Activated CD4-positive, alpha-beta T cell treated with anti-CD3 and anti-CD28 coated beads for 1 hour (primary cell): ENCODE measurements at places on chromosomes 1 and 21.

GRCh38 chr1:208117409-208117808 lies 126.8 kb downstream of the PLXNA2 start:
- no peak for DNase-seq

DNA sequence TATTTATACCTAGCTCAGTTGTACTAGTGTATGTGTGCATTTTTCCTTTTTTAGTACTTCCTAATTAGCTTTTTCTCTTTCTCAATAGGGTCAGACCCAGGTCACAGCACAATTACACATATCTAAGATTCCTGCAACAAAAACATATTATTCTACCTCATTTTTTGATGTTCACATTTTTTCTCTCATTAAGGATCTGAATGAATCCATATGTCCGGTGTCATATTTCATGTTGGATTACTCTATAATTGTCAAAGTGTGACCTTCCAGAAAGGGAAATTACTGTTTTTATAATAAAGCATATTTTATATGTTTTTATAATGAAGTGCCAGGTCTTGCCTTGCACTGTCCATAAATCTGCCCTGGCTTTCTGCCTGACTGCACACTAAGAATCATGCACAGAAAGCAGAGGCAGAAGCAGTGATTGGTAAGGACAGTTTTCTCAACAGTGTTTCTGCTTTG lies 143.7 kb downstream of the KCNT2 start:
- no peak for DNase-seq

GRCh38 chr1:178627037-178627436 lies 98.0 kb upstream of the RALGPS2 start:
- no peak for DNase-seq

DNA sequence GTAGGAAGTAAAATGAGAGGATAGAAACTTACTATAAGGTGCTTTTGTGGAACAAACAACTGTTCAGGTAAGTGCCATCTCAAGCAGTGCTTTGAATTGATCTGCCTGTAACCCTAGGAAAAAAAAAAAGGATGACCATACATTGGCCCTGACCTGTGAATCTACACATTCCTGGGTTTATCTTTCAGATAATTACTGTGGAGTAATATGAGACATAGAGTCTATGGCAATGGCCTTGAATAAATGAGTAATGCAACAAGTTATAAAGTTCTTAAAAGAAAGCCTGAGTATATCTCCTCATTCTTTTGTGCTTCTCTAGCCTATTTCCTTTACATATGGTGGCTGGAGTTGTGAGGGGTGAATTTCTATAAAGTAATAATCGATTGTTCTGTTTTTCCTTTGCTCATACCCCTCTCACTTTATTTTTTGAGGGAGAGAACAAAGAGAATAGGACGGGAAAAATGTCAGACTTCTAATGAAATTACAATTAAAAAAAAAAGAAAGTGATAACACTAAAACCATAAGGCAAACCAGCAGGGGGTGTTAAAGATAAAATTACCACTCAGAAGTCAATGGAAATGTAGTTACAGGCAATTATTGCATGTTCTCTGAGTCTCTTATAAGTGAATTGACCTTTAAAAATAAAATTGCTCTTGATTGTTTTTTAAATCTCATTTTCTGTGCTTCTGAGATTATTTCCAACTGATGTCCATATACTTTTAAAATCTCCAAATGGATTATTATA lies 12.4 kb upstream of the ATP1A1 start:
- DNase-seq: no peak

- no peak for DNase-seq
Measured at GRCh38 chr1:76940571-76941335, 73.5 kb downstream of the ST6GALNAC5 start.

GRCh38 chr1:103460511-103460910 lies 65.0 kb upstream of the RNPC3 start:
- no peak for DNase-seq

DNA sequence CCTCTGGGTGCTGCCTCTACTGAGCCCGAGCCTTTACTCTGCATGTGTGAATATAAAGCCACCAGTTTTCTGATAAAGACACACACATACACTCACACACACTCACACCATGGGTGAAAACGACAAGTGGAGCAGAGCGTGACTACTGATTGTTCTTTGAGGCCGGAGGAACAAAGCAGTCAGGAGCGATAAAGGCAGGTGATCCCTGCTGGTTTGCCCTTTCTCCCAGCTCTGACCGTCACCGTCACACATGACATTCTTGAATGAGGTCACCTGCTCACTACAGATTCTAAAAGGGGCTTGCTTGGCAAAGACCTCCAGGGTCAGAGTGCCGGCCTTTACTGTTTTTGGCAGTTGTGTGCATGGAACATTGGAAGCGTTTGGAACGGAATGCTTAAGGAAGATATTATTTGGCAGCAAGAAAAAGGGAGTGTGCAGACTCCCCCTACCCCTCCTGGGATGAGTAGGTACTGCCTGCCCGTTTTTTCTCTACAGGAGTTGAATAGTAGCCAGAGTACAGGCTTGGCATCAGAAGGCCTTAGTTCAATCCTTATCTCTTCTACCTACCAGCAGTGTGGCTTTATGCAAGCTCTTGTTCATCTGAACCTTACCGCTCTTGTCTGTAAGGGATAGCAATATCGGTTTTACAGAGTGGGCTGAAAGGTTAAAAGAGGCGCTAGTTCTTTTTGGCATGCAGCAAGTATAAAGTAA lies 79.7 kb downstream of the PBX1 start:
- no peak for DNase-seq

DNA sequence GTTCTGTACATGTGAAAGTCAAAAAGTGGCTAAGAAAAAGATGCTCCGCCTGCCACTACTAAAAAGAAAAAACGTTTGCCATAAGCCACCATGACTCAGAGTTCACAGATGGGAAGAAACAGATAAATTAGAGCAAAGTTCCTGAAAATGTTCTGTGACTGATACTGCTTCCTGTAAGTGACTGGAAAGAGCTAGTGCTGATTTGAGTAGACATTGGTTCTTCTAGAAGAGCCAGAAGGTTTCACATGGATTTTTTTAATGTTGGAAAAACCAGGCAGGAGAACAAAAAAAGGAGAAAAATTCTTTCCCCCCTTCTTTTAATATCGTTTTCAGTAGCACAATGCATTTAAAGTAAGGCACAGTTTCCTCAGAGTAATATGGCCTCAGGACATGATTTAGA lies 221.4 kb downstream of the HLX start:
- DNase-seq: no peak

- DNase-seq: no peak
Measured at GRCh38 chr1:167060141-167061072, 29.8 kb downstream of the GPA33 start.

DNA sequence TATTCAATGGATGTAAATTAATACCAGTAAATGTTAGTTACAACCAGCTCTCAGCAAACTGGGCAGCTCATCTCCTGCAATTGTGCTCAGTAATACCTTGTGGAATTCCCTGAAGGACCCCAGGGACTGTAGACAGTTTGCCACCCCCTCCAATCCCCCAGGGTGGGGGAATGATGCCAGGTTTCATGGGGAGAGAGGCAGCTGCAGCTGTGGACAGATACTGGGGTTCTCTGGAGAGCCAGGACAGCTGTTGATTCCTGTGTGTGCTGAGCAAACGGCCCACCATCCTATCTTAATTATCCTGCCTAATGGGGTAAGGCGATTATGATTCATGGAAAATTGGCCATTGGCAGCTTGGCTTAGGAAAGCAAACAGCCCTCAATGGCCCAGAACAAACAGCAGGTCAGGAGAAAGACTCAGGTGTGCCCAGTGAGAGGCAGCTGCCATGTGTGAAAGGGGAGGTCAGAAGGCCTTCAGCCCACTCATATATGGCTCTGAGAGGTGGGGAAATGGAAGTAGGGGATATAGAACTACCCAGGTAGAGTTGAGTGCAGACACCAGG lies 148.9 kb upstream of the CTTNBP2NL start:
- no peak for DNase-seq

- DNase-seq: no peak
Measured at GRCh38 chr1:198490224-198490623, 50.3 kb downstream of the ATP6V1G3 start.

- DNase-seq: no peak
Measured at GRCh38 chr1:36805979-36806640, 228.2 kb downstream of the GRIK3 start.

GRCh38 chr1:110047463-110047862 lies 13.0 kb downstream of the STRIP1 start:
- DNase-seq: no peak

GRCh38 chr1:25875856-25876692 lies 566 bp upstream of the PAQR7 start:
- no peak for DNase-seq

- DNase-seq: no peak
Measured at GRCh38 chr1:150961756-150962155, 12.9 kb downstream of the CERS2 start.

DNA sequence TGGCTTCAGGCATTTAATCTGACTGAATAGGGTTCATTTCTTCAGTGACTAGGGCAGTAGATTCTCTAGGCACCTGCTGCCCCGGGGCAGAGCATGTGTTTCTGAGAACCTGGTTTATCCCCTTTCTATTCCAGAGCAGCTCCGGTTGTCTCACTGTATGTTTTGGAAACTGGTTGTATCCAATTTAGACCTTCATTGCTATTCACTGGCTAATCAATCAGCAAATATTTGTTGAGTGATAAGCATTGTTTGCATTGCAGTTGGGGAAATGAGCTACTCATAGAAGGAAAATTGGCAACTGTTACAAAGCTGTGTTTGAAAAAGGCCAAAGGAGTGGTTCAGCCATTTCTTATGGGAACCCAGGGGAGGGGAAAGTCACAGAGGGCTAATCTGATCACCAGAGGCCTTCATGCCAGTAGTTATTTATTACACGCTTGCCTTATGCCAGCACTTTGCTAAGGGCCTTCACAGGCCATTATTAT lies 2.9 kb downstream of the QSOX1 start:
- no peak for DNase-seq

- DNase-seq: peak; percentile 47
Measured at GRCh38 chr1:46532498-46533178, 18.8 kb downstream of the KNCN start.

DNA sequence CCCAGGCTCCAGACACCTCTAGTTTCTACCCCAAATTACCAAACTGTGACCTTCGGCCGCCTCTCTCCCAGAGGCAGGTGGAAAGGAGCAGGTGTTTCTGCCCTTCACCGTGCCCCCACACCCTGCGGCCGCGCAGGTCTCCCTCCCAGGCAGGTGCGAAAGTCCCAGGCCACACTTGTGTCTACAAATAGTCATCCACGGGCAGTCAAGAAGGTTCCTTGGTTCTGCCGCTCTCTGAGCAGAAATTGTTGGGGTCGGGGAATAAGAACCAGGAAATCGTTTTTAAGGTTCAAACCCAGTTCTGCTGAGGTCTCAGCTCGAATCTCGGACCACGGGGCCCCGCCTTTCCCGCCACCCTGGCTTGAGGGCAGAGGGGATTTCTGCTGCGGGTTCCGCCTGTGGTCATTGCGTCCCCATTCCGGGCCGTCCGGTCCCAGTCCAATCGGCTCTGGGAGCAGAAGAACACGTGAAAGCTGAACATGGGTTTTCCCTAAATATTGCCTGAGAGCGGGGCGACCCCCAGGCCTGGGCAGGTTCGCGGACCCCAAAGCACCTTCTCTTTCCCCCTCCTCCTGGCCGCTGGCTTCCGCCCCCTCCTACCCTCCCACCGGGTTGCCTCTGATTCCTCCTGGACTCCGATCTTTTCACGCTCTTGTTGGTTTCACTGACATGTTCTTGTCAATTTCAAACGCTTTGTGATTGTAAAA lies 1.2 kb upstream of the ATF3 start:
- no peak for DNase-seq

GRCh38 chr1:222912730-222913129 lies 97.9 kb downstream of the DISP1 start:
- no peak for DNase-seq

DNA sequence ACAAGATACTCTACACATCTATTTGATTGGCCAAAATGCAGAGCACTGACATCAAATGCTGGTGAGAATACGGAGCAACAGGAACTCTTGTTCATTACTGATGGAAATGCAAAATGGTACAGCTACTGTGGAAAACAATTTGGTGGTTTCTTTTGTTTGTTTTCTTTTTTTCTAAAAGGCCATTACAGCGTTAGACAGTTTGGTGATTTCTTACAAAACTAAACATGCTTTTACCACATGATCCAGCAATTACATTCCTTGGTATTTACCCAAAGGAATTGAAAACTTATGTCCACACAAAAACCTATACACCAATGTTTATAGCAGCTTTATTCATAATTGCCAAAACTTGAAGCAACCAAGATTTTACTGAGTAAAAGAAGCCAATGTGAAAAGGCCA lies 66.4 kb upstream of the FBXO28 start:
- DNase-seq: no peak

- no peak for DNase-seq
Measured at GRCh38 chr1:76256289-76257223, 182.0 kb downstream of the ST6GALNAC3 start.

GRCh38 chr1:15493869-15494390 lies 18.0 kb downstream of the CELA2B start:
- DNase-seq: no peak

GRCh38 chr1:183877053-183877720 lies 72.3 kb downstream of the RGL1 start:
- DNase-seq: no peak

DNA sequence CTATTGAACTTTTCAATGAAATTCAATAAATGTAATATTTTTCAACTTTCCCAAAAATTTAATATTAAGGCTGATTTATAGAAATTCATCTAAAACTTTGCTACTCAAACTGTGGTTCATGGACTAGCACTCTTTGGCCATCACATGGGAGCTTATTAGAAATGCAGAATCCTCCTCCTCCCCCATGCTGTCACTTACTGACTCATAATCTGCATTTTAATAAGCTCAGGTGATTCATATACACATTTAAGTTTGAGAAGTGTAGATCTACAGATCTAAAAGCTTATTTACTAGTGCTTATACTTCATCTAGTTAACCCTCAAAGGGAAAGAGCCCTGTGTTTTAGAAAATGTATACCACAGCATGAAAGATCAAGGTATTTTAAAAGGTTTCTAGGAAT lies 84.3 kb downstream of the HS2ST1 start:
- no peak for DNase-seq

DNA sequence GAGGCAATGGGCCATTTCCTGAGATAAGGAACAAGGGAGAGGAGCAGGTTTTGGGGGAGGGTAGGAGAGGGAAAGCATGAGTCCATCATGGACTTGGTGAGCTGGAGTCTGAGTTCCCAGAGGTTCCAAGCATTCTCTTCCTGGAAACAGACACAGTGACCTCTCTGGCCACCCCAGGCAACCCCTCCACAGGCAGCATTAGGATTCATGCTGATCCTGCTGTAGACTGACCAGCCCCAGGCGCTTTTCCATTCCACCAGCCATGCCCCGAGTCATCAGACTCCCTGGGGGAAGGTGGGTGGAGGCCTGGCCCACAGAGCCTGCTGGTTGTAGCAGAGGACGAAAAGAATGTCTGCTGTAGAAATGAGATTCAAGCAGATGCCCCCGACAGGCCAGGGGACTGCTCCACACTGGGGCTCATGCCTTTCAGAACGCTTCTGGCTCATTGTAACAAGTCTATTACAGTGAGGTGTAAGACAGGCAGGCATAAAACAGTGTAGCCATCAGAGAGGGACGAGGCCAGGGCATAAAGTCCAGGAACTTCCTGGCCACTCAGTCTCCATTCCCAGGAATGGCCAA lies 52.2 kb downstream of the KCND3 start:
- DNase-seq: no peak

GRCh38 chr1:179034720-179035119 lies 9.0 kb downstream of the FAM20B start:
- no peak for DNase-seq
